Myocyte (in vitro differentiated cells): ENCODE measurements at places on chromosomes 4 and X.
A peak's percentile ranks its signal among the peaks of the same experiment; 100 is the strongest.

- peak; percentile 67 for DNase-seq
These were observed 1.7 kb upstream of the TMEM271 start for GRCh38 chr4:577499-578450.

DNA sequence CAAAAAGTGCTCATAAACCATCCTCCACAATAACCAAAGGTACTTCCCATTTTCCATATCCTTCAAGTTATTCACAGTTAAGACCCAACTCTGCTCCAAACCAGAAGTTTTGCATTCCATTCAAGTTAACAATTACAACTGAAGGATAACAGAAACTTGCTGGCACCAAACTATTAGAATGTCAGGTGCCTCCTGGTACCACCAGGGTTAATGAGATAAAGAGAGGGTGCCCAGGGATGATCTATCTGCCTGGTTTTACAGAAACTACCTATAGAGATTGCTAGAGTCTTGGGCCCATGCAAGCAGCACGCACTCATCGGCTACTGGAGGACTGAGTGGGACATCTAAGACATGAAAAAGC, 114.6 kb downstream of the RBM47 start:
- DNase-seq = no peak

DNA sequence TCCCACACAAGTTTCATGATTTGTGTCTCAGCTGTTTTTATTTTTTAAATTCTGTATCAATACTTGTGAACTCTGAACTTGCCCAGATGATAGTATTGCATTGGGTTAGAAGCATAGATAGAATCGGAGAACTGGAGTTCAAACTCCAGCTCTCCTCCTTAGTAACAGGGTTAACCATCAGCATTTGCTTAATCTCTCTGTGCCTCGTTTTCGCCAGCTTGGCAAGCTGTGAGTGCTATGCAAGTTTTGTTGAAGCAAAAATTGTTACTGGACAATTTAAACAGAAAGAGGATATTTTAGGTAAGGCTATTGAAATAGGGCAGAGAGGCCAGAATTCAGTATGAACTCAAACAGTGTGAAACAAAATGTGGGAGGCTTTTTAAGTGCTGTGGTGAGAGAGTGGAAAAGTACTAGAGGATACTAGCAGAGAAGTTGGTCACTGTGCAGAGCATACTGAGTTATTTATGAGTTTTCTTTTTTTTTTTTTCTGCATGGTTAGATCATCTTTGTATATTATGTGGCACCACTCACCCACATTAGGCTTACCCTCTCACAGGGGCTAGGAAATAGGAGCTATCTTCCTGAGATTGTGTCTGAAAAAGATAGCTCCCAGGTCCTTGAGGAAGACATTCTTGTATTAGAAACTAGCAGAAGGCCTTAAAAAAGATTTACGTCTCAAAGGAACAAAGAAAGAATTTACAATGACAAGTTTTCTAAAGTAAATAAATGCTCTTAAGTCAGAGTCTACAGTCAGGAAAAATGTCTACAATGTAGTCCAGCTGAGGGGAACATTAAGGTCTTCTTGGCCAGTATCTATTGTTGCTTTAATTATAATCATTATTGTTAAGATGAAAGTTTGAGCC, 1126.6 kb downstream of the FAT4 start:
- peak; percentile 59 for DNase-seq

GRCh38 chr4:132513491-132513890, 635.6 kb upstream of the PCDH10 start:
- DNase-seq = no peak

DNA sequence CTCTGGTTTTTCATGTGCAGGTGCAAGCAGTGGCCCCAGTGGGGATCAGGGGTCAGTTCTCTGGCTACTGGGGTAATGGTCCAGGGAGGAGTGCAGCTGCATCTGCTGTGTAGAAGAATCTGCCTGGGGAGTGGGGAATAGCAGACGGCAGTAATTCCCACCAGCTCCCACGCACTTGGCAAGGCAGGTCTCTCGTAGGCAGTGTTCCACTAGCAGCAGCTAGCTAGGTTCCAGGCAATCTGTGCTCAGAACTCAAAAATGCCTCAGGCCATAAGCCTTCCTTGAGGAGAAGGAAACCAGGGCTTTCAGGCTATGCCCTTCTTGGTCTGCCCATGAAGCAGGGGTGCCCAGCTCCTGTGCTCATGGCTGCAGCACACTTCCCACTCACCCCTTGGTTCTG, 38.8 kb downstream of the DCLK2 start:
- no peak for DNase-seq

GRCh38 chrX:16825264-16826035, 39.2 kb downstream of the TXLNG start:
- no peak for DNase-seq

- no peak for DNase-seq
These were observed 1700.6 kb upstream of the TENM3 start for GRCh38 chr4:180542445-180543100.

- peak; percentile 56 for DNase-seq
These were observed 31.5 kb upstream of the ELF2 start for GRCh38 chr4:139208404-139208945.

- peak; percentile 78 for DNase-seq
These were observed 3.9 kb upstream of the SYN1 start for GRCh38 chrX:47623540-47624027.

GRCh38 chr4:119038116-119038841, 97.4 kb upstream of the MYOZ2 start:
- DNase-seq = peak; percentile 80

GRCh38 chr4:121535351-121535750, 154.5 kb upstream of the QRFPR start:
- no peak for DNase-seq

DNA sequence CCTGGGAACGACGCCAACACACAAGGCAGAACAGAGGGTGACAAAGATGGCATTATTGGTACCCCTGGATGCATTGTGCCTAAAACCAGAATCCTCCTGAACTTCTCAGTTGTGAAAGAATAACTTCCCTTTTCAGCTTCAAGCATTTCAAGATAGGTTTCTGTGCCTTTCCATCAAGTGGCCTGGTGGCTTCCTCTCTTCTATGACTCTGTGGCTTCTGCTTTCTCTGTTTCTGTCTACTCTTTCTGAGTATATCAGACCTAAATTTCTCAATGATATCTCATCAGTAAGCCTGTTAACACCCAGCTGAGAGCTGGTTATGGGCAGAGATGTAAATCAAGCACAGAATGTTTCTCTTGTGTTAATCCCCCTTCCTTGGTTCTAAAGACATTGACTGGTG, 21.4 kb upstream of the FAM9B start:
- no peak for DNase-seq

DNA sequence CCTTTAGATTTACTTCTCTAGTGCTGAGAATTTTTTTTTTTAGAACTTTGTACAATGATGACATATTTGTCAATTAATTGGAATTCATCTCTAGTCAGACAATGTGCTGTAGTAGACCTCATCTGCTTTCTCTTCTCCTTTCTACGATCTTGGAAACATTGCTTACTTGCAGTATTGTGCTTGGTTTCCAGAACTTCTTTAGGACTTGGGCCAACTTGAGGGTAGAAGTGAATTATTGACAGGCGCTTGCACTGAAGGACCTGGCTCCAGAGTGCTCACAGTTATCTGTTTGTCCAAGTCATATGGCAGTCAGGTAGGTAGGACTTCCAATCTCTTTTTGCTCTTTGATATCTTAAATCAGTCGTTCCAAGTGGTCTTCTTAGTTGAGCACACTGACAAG, 39.6 kb downstream of the FNIP2 start:
- no peak for DNase-seq

- DNase-seq = no peak
These were observed 74.2 kb downstream of the BEND4 start for GRCh38 chr4:42078184-42078801.

- no peak for DNase-seq
These were observed 42.9 kb upstream of the PROM1 start for GRCh38 chr4:16126714-16127113.

DNA sequence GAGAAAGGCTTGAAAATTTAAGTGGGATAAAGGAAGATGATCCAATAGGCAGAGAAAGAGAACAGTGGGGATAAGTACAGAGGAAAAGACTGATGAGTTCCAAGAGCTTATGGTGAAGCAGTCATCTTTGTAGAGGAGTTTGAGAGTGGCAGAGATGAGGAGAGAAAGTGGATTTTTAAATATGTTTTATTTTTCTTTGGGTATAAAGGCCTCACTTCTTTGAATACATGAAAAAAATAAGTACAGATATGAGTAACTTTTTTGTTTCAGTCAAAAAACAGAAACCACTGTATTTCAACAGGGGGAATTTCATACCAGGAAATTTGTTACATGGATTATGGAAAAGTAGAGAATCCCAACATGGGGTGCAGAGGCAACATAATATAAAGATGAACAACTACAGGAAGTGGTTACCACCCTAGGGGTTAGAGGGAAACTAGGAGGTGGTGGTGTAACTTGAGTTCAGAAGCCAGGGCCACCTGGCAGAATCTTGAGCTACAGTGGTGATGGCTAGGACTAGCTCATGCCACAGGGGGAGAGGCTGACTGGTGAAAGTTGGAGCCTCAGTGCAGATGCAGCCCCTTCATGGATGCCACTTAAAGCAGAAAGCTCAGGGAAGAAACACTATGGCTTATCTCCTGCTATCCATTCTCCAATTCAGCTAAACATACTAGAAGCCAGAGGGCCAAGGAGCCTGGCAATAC, 3.4 kb upstream of the CYBB start:
- DNase-seq = no peak

- DNase-seq = no peak
These were observed 52.8 kb downstream of the LRBA start for GRCh38 chr4:150962245-150962644.

- DNase-seq = no peak
These were observed 14.5 kb downstream of the SLC25A5 start for GRCh38 chrX:119482481-119483480.

- DNase-seq = no peak
These were observed 356.9 kb downstream of the STPG2 start for GRCh38 chr4:97786306-97786920.

- no peak for DNase-seq
These were observed 67.9 kb downstream of the SMARCA5 start for GRCh38 chr4:143581331-143581946.

DNA sequence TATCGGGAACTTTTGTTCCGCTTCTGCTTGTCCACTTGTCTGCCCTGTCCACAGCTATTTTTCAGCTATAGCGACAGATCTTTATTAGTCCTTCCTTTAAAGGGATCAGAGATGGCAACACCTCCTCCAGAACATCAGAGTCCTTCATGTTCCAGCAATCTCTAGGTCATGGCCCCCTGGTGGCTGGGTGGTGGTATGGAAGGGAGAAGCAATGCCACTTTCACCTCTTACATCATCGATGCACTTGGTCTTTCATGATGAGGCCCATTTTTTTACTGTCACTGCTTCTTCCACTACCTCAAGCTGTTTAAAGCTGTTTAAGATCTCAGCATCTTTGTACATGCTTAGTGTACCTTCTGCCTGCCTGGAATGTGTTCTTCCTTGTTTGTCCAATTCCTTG, 106.7 kb downstream of the ARHGAP6 start:
- DNase-seq = no peak

- no peak for DNase-seq
These were observed 20.3 kb downstream of the TBC1D14 start for GRCh38 chr4:6929812-6930464.

DNA sequence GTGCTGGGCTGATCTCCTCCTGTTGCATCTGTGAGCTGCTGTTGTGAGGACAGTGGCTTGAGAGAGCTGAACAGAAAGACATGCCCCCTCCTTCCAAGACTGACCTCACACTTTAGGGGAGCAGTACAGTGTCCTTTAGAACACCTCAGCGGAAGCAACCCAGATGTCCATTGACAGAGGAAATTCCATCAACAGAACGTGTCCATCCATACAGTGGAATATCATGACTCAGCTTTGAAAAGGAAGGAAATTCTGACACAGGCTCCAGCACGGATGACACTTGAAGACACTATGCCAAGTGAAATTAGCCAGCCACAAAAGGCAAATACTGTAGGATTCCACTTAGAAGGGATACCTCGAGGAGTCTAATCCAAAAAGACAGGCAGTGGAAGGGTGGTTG, 103.5 kb downstream of the GPR143 start:
- no peak for DNase-seq

DNA sequence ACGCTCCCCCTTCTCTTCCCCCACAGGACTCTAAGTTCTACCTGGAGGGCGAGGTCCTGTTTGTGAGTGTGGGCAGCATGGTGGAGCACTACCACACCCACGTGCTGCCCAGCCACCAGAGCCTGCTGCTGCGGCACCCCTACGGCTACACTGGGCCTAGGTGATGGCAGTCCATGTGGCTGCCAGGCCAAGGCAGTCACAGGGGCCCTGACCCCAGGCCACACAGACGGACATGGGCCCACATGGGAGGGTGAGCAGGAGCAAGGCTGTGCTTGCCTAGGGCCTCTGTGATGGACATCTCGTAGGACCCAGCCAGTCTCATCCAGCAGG, 10.0 kb upstream of the ADD1 start:
- DNase-seq = no peak

DNA sequence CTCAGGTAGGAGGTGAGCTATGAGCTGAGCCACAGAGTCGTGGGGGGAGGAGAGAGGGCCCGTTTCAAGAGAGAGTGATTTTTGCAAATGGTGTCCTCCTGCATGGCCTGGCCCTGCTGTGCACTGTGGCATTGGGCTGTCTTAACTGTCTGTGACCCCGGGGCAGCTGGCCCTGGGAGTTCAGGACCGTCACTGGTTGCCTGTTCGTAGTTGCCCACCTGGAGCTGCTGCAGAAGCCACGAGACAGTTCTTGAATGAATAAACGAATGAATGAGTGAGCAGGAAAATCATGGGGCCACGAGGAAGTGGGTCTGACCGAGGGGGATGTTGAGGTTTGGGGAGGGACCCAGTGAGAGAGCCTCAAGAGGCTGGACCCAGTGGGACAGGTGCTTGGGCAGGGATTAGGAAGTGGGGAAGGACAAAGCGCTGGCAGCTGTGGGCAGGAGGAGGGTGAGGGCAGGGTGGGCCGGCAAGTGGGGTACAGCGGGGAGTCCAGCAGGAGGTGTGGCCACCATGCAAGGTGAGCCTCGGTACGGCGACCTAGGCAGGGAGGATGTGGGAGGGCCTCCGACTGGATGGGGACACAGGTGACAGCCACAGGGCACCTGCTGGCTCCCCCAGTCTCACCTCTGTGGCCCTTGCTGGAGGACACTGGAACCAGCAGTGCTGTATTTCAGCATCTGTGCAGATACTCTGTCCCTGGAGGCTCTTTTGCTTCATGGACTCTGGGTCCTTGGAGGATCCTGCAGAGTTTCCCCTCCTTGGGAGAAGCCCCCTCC, 10.2 kb downstream of the RGS12 start:
- DNase-seq = no peak

- peak; percentile 92 for DNase-seq
These were observed at the start of gene ITGB1BP2 for GRCh38 chrX:71301195-71301924. ITGB1BP2 (plus strand) TSS chrX:71301750; CDS start chrX:71301807, 57 bp downstream.

DNA sequence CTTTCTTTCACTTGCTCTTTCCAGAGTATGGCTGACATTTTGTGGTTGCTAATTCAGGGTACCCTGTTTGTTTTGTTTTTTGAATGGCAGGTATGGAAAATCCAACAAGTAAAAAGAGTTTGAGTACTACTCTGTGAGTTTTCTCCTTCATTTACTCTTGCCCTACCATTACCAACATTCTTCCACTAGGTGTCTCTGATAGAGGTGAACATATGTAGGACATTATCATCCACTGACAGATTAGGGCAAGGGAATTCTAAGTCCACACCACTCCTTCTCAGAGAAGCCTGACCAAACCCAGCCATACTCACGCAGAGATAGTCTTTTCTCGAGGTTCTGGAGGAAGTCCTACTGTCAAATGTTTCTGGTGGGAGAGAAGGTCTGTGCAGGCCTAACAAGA, 36.7 kb upstream of the HDAC8 start:
- no peak for DNase-seq
